ENCODE measurements at places on chromosomes 13 and 19. TPM values are rescaled to one million over a fixed set of nuclear protein-coding genes. Genes with fewer than 3 reads are reported as not detected.

The KLK3 gene
- total RNA-seq, result not detected

The MAB21L1 gene
- total RNA-seq, result not detected

The JAK3 gene
- total RNA-seq, result 1.6 TPM

The NCCRP1 gene
- not detected for total RNA-seq

The FLT1 gene
- total RNA-seq, result 328 TPM

The PCDH8 gene
- not detected for total RNA-seq

The SHISA2 gene
- 14.6 TPM for total RNA-seq

The MUC16 gene
- not detected for total RNA-seq

The GSX1 gene
- total RNA-seq, result not detected

The MIR17HG gene
- 14.0 TPM for total RNA-seq

The ZNF728 gene
- total RNA-seq, result not detected

The SMAD9 gene
- 1.9 TPM for total RNA-seq

The TMPRSS9 gene
- total RNA-seq, result not detected

The TSKS gene
- not detected for total RNA-seq

The PDX1 gene
- not detected for total RNA-seq

The SLITRK5 gene
- total RNA-seq, result not detected
